RPMI7951 (cell line): ENCODE measurements at places on chromosomes 1 and 21. TPM values are rescaled to one million over a fixed set of nuclear protein-coding genes. Genes with fewer than 3 reads are reported as not detected.

Gene ZBTB8A
- total RNA-seq = 5.5 and 6.7 TPM in 2 replicates

Gene CFHR4
- total RNA-seq = not detected in 2 replicates

Gene ZNF670
- 6.0 and 6.5 TPM in 2 replicates for total RNA-seq

Gene ARHGEF16
- not detected in 2 replicates for total RNA-seq

Gene PRUNE1
- 10.5 and 10.8 TPM in 2 replicates for total RNA-seq

Gene RHD
- total RNA-seq = not detected in 2 replicates

Gene KLHL20
- total RNA-seq = 16.3 and 20.2 TPM in 2 replicates

Gene TMPRSS2
- total RNA-seq = 0.39 TPM in 1 of 2 replicates, not detected in the other

Gene TBX19
- total RNA-seq = 0.29 and 0.84 TPM in 2 replicates

Gene HAO2
- total RNA-seq = not detected in 2 replicates

Gene KCNJ9
- not detected in 2 replicates for total RNA-seq

Gene RBM34
- total RNA-seq = 68.7 and 70.0 TPM in 2 replicates

Gene ELAPOR1
- total RNA-seq = 0.29 and 0.36 TPM in 2 replicates

Gene OR2T33
- total RNA-seq = not detected in 2 replicates

Gene C1orf21
- 16.4 and 20.1 TPM in 2 replicates for total RNA-seq

Gene PADI6
- total RNA-seq = not detected in 2 replicates

Gene SLC1A7
- not detected in 2 replicates for total RNA-seq

Gene KRTAP11-1
- not detected in 2 replicates for total RNA-seq

Gene GSTM4
- total RNA-seq = 30.6 and 34.5 TPM in 2 replicates

Gene LCE1B
- not detected in 2 replicates for total RNA-seq

Gene NUP210L
- total RNA-seq = not detected in 2 replicates

Gene SPRR1B
- total RNA-seq = not detected in 2 replicates

Gene TNFSF4
- total RNA-seq = 1.2 and 1.3 TPM in 2 replicates

Gene CYP4X1
- 0.10 and 0.36 TPM in 2 replicates for total RNA-seq

Gene IL6R
- 0.24 and 0.29 TPM in 2 replicates for total RNA-seq

Gene TDRD5
- not detected in 2 replicates for total RNA-seq

Gene SELP
- not detected in 2 replicates for total RNA-seq

Gene TMEM269
- total RNA-seq = not detected in 2 replicates

Gene MIB2
- 12.0 and 18.4 TPM in 2 replicates for total RNA-seq

Gene LENEP
- total RNA-seq = 1.7 TPM in 1 of 2 replicates, not detected in the other

Gene OSBPL9
- total RNA-seq = 88.2 and 101 TPM in 2 replicates

Gene RPTN
- not detected in 2 replicates for total RNA-seq
